ENCODE measurements at places on chromosomes 5 and 9.

GRCh38 chr9:127079446-127080140 lies 42.8 kb downstream of the ANGPTL2 start:
- DNase-seq: no peak

DNA sequence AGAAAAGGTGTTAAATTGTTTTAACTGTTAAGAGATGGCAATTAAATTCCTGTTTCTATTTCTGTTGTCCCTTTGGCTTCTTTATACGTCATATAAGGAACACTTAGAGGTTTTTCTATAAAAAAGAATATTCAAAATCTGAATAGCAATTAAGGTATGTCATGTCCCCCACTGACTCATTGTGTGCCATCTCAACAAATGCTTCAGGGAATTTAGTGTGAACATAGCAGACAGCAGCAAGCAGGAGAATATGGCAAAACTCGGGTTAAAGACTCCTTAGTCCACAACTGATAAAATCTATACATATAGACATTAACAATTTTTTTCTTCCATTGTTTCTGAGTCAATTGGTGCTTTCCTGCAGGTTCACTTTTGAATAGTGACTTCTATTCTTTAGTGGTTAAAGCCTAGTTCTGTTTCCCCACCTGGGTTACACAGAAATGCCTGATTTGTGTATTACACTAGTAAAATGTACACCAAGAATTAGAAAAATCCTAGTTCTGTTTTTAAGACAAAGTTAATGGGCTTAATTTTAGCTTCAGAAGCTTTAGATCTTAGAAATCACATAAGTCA lies 17.9 kb upstream of the RPS23 start:
- no peak for DNase-seq

GRCh38 chr9:13139641-13140171 lies 139.8 kb downstream of the MPDZ start:
- DNase-seq: no peak

DNA sequence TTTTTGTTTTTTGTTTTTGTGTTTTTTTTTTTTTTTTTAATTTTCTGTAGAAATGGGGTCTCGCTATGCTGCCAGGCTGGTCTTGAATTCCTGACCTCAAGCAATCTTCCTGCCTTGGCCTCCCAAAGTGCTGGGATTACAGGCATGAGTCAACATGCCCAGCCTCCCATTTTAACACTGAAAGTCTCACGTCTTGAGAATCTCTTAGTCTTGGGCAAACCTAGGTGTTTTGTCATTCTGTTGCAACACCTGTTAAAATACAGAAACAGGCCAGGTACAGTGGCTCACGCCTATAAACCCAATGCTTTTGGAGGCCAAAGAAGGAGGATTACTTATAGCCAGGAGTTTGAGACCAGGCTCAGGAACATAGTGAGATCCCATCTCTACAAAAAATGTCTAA lies 599.0 kb downstream of the TLR4 start:
- no peak for DNase-seq

- DNase-seq: no peak
Observed at GRCh38 chr9:116842658-116843057, 155.6 kb downstream of the TRIM32 start.

DNA sequence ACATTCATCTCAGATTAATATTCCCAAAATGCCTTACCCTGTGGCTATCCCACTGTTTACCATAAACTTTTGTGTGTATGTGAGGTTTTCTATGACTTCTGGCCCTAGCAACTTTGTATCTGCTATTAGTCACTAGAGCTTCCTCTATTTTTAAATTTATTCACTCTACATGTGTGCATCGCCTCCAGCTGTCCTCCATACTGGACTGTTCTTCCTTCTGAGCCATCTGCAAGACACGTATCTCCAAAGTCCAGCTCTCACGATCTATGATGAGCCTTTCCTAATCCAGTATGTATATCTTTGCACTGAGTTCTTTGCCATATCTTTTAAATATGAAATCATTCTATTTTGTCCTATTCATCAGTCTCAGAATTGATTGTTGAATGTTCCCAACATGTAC lies 1.7 kb upstream of the GNG10 start:
- no peak for DNase-seq

DNA sequence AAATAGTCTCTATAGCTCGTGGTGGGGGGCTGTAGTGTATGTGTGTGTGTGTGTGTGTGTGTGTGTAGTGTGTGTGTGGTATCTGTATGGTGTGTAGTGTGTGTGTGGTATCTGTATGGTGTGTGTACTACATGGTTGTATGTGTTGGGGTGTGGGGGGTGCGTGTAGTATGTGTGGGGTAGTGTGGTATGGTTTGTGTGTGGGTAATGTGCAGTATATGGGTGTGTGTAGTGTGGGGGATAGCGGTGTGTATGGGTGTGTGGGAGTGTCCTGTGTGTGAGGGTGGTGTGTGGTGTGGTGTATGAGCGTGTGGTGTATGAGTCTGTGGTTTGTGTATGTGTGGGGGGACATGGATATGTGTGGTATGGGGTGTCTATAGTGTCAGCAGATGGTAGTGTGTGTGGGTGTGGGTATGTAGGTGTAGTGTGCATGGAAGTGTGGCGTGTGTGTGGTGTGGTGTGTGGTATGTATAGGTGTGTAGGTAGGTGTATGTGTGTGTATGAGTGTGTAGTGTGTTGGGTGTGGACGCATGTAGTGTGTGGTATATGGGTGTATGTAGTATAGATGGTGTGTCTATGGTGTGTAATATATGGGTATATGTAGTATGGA lies 145.8 kb upstream of the IQGAP2 start:
- no peak for DNase-seq

- DNase-seq: no peak
Observed at GRCh38 chr9:121289026-121289771, 21.2 kb downstream of the GSN start.

DNA sequence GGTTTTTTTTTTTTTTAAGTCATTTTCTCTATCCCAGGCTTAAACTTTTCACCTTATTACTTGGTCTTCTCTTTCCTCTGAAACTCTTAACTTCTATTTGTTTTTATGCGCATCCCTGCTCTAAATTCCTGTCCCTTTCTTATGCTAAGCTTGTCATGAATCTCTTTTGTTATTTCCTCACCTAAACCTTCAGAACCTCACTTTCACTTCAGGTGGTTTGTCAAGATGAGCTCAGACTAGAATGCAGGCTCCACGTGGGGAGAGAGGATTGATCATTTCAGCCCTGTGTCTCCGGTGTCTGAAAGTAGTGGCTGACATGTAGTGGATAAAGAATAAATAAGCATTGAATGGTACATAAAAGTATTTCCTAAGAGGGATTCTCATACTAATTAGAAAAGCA lies 63.6 kb downstream of the ANXA1 start:
- no peak for DNase-seq

GRCh38 chr5:963310-963672 lies 45.3 kb upstream of the NKD2 start:
- DNase-seq: no peak

- no peak for DNase-seq
Observed at GRCh38 chr5:61964201-61964600, 341.8 kb upstream of the KIF2A start.

- no peak for DNase-seq
Observed at GRCh38 chr5:59562756-59563389, 330.7 kb downstream of the PDE4D start.

DNA sequence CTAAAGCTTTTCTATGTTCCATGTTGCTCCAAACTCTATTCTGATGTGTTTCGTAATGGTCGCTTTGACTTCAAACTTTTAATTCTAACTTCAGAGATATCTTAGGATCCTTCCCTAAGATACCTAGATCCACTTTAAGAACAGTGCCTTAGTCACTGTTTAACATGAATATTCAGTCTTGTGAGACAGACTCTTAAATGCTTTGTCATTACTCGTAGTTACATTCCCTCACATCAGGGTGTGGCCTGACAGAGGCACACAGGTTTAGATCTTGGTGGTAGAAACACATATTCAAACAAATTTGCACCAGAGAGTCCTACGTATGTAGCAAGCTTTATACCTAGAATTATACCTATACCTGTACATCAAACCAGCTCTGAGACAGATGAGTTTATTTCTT lies 687.0 kb upstream of the C9orf72 start:
- no peak for DNase-seq

GRCh38 chr9:37337301-37337890 lies 85.1 kb upstream of the GRHPR start:
- no peak for DNase-seq

DNA sequence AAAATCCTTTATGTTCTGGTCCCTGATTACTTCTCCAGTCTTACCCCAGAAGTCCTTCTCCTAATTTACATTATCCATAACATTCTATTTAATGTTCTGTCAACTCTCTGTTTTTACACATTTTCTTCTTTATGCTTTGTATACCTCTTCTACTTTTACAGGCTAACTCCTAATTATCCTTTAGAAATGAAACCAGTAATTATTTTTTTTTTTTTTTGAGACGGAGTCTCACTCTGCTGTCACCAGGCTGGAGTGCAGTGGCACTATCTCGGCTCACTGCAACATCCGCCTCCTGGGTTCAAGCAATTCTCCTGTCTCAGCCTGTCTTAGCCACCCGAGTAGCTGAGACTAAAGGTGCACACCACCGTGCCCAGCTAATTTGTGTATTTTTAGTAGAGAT lies 9.0 kb downstream of the CENPK start:
- no peak for DNase-seq

GRCh38 chr9:36940500-36940853 lies 93.6 kb downstream of the PAX5 start:
- DNase-seq: no peak

All from KG1 (cell line).